Hematopoietic multipotent progenitor cell treated with erythropoietin and hydrocortisone succinate and interleukin-3 and kit ligand, for 4 days (in vitro differentiated cells): ENCODE measurements at places on chromosomes 11 and 22.

- peak; percentile 39 for DNase-seq
Measured at GRCh38 chr11:82750643-82751139, 17.0 kb upstream of the FAM181B start.

- DNase-seq: no peak
Measured at GRCh38 chr22:42969348-42969975, 45.5 kb downstream of the PACSIN2 start.

- peak; percentile 34 for DNase-seq
Measured at GRCh38 chr22:31212783-31213629, 908 bp downstream of the LIMK2 start.

GRCh38 chr11:94151903-94152677 is 23.4 kb downstream of the PANX1 start:
- no peak for DNase-seq

DNA sequence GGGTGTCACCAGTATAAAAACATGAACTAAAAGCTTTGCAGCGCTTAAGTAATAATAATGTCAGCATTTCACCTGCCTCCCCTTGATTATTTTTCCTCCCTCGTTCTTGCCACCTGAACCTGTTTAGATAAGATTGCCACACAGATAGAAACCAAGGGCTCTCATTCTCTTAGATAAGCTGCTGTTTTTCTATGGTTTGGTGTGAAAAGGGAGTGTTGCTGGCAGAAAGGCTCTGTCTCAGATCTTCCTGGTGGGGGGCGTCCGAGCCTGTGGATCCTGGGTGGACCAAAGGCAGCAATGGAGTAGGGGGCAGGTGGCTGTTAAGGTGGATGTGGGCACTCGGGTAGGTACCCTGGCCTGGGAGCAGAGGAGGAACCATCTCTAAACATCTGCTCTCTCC is 147.5 kb downstream of the ST3GAL4 start:
- DNase-seq: no peak

- DNase-seq: no peak
Measured at GRCh38 chr11:21537980-21538379, 654.9 kb upstream of the ANO5 start.

DNA sequence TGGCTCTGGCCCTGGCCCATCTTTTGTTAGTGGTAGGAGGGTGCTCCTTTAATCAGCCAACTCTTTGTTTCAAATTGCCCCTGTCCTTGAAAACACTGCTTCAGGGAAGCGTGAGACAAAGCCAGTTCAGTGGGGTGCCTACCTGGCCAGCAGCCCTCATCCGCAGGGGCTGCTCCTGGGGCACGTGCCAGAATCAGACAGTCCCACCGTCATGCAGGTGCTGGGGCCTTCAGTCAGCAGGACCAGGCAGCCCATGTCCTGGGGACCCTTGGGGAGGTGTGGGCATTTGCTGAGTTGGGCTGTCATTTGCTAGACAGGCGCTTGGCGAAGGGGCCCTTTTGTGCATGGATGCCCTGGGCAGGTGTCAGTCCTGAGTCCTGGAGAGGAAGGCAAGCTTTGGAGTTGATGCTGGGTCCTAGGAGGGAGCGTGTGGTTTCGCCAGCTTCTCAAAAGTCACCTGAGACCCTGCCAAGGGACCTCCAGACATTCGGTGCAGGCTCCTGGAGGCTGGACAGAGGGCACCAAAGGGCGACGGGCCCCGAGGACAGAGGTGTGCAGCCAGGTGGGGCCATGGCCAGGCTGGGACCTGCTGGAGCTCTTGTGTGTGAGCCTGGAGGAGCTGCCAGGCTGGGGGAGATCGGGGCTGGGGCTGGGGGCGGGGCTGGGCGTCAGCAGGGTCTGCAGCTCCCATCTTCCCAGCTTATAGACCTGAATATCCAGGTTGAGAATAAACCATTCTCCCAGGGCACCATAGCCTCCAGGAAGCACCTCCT is 15.0 kb upstream of the RTN4R start:
- DNase-seq: no peak

DNA sequence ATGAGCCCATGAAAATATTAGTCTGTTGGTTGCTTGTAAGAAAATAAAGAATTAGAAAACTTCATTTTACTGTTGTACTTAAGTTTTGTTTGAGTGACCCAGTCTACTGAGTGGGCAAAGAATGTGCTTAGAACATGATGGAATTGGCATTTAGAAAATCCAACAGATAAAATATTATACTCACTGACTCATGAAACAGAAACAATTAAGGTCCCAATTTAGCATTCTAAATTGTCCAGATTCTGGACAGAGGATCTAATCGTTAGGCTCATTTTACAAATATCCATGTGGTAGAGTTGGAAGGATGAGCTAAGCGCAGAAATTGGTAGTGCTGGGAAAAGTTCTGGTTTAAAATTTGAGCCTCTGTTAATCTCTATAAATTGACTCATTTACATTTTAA is 45.4 kb downstream of the METTL15 start:
- DNase-seq: no peak

GRCh38 chr22:23632178-23632577 is at the start of gene DRICH1:
Gene DRICH1 (minus strand): TSS chr22:23632321. CDS start chr22:23632023, 298 bp downstream.
- DNase-seq: no peak

DNA sequence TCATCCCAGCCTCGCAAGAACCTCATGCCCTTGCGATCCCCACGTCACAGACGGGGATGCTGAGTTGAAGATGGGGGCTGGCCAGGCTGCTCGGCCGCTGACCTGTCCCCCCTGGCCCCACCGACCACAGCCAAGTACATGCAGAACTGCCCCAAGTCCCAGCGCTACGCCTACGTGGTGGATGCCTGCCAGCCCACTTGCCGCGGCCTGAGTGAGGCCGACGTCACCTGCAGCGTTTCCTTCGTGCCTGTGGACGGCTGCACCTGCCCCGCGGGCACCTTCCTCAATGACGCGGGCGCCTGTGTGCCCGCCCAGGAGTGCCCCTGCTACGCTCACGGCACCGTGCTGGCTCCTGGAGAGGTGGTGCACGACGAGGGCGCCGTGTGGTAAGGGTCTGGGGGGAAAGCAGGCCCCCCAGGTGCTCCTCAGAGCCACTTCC is 10.0 kb downstream of the MUC5B start:
- DNase-seq: no peak
